ENCODE measurements at places on chromosomes 2 and 18. TPM values are rescaled to one million over a fixed set of nuclear protein-coding genes. Genes with fewer than 3 reads are reported as not detected.
A peak's percentile ranks its signal among the peaks of the same experiment; 100 is the strongest.

RFTN2 gene
- 2.5 TPM for total RNA-seq

NCK2 gene
- total RNA-seq, result 82.4 TPM

SPC25 gene
- 7.1 TPM for total RNA-seq

- DNase-seq, result no peak
These were observed 103.3 kb upstream of the OSR1 start for GRCh38 chr2:19461504-19462255.

GRCh38 chr2:127193967-127194280, 26.2 kb downstream of the CYP27C1 start:
- DNase-seq, result no peak

DNA sequence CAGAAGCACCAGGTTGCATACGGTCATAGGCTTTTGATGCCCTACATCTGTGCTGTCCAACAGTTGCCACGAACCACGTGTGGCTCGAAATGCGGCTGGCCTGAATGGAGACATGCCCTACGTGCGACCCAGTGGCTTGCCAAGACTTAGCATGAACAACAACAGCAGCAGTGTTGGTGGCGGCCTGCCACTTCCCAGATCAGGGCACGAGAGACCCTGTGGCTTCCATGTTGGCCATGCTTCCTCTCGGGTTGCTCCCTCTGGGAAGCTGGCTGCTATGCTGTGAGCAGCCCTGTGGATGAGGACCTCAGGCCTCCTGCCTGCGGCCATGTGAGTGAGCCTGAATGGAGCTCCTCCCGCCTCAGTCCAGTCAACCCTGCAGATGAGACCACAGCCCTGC, 212.3 kb downstream of the HDAC4 start:
- DNase-seq, result peak; percentile 6
